ENCODE measurements at places on chromosomes 4 and X.

DNA sequence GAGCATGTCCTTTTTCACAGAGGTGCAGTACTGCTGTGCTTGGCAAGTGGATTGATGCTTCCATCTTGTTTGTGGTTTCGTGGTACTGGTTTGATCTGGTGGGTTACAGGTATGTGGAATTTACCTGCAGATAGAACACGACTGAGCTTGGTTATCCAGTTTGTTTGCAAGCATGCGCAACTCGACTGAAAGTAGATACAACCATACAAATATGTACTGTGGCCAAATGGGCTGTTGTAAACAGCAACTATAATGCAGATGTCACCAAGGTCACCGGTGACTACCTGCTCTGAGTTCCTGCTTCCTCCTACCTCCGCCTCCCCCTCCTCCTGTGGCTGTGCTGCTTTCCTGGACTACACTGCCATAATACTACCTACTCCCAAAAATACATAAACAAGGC, 12.4 kb downstream of the CWH43 start:
- DNase-seq: no peak

DNA sequence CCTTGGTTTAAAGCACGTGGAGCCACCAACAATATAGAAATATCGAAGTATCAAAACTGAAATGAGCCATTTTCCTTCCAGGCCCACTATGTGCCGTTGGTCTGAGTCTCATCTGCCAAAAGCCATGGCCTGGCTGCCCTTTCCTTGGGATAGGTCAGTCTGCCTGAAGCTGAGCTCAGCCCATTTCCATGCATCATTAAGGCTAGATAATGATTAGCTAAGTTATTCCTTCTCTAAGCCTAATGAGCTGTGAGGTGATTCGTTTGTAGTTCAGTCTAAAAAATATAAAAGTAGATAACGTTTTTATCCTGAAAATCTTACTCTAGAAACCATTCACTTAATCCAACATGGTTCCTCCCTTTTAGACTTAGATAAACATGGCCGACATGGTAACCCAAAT, 936.2 kb upstream of the LCORL start:
- DNase-seq: no peak

DNA sequence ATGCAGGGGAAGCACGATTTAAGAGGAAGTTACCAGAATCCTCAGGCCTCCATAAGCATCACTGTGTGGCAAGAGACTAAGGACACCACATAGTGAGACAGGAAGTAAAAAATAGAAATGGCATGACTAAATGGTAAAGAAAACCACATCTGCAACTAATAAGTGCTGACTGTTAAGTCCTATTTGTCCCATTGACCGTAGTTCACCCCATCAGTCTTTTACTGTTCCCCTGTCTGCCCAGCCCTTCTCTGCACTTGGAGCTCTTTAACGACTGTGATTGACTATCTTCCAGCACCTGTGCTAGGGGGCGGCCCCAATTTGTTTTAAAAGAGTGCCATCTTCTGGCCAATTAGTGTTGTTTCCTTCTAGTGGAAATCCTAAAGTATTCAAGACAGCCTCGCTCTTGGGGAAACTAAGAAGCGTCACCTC, 94.2 kb downstream of the MAOA start:
- DNase-seq: peak; percentile 9

DNA sequence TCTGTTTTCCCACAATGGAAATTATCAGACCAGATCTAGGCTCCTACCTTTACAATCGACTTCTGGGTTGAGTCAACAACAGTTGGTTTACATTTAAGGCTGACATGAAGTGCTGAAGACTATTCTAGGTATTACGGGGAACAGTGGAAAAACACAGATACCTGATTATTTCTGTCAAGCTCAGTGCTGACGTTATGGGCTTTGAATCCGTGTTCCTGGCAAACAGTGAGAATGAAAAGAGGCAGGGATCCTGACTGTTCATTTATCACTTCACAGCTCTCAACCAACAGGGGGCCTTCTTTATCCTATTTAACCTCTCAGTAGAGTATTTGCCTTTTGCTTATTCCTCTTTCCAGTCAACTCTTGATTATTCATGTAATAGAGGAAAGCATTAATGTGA, 43.1 kb downstream of the TMEM164 start:
- no peak for DNase-seq

GRCh38 chr4:181420950-181421349, 822.3 kb upstream of the TENM3 start:
- no peak for DNase-seq

DNA sequence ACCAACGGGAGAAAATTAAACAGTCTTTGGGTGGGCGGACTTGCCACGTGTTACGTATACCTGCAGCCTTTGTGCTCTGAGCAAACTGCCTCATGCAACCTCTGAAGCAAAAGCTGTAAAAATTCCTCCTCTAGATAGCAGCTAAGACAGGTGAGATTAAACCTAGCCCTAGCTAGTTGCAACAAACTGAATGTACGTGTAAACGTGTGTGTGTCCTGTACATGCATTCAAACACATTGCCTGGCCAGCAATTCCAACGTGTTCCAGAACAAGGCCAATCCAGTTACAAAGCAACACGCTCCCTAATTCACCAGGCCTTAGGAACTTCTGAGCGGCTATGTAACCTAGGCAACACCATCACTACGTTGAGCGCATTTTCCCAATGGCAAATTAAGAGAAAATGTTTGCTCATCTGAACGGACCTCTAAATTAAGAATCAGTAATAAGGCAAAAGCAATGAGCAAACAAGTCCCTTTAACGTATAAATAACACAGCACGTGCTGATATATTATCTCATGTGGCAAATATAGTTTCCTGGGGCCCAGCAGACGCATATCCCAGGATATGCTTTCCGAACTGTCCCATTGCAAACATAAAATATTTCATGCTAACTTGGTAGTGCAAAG, 792 bp downstream of the PPID start:
- no peak for DNase-seq

GRCh38 chrX:69186651-69187050, 21.4 kb upstream of the PJA1 start:
- DNase-seq: no peak

DNA sequence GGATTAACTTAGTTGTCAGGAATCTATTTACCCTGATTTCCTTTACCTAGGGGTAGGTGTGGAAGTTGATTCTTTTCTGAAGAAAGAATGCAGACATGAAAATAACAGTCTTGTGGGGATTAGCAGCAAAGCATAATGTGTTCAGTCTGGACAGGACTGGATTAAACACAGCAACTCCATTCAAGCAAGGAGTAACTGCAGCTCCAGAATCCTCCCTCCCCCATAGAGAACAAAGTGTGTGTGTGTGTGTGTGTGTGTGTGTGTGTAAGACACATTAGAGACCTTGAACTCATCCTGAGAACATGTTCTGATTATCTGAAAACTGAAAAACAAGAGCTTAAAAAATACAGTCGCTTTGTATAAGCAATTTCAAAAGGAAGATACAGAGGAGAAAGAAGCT, 9.3 kb downstream of the C4orf54 start:
- no peak for DNase-seq

GRCh38 chrX:87518504-87518903, 902 bp downstream of the KLHL4 start:
- no peak for DNase-seq

DNA sequence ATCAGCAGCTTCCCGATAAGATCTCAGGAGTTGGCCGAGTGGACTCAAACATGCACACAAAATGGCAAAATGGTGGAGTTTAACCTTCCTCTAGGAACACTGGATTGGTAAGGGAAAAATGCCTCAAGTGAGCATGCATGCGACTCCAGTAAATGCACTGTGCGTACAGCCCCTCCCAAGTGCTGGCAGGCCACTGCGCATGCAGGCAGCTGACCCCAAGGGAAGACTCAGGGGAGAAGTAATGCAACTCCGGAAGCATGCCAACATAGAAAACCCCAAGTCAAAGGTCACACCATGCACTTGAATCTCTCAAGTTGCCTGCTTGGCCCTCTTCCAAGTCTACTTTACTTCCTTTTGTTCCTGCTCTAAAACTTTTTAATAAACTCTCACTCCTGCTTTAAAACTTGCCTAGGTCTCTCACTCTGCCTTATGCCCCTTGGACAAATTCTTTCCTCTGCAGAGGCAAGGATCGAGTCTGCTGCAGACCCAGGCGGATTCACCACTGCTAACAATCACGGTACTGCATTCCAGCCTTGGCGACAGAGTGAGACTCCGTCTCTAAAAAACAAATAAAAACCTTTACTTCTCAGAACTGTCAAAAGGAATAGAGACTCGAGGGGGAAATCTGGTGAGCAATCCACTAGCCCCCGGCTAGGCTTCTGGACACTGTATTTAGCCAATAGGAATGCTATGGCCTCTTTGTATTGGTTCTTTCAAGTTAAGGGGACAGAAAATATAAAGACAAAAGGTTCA, 33.5 kb downstream of the NYX start:
- no peak for DNase-seq

DNA sequence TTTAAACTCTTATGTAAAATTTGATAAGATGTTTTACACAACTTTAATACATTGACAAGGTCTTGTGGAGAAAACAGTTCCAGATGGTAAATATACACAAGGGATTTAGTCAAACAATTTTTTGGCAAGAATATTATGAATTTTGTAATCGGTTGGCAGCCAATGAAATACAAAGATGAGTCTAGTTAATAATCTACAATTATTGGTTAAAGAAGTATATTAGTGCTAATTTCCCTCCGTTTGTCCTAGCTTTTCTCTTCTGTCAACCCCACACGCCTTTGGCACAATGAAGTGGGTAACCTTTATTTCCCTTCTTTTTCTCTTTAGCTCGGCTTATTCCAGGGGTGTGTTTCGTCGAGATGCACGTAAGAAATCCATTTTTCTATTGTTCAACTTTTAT, at the start of gene ALB:
Gene ALB (plus strand): TSS at position 246 of the 400 bp plus-strand sequence. CDS start 41 bp downstream, at position 287.
- no peak for DNase-seq

GRCh38 chrX:29941287-29941686, 274.1 kb upstream of the MAGEB2 start:
- DNase-seq: no peak

GRCh38 chr4:150067859-150068258, 10.4 kb upstream of the DCLK2 start:
- no peak for DNase-seq

DNA sequence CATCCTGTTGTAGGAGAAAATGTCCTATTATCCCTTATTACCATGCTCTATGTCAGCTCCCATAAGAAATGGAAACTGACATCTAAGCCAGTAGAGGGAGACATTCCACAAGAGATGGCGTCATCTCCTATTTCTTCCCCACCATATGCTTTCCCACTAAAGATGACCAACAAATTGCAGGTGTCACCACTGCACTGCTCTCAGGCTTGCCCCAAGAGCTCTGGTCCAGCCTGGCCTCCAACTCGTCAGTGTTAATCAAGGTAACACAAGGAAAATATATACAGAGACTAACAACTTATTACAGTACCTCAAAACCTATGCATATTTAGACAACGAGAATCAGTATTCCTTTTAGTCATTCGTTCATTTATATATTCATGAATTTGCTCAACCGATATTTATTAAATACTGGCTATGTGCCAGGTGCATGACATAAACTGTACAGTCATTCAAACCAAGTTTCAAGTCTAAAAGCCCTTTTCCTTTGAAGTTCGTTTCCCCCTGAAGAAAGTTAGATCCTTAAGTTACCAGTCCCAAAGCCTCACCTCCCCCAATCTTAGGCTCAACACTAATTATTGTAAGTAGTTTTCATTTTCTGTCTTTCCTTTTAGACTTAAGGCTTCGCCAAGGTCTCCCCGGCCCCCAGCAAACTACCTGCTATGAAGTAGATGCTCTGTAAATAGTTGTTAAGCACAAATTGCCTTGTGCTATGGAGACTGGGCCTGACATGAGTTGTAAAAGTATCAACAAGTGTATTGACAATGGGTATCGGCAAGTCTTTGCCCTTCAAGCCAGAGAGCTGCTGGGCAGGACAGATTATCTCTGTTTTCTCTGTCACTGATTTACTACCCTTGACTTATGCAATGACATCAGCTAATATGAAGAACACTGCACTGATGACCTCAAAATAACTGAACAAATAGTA, 3.1 kb upstream of the FGB start:
- no peak for DNase-seq

DNA sequence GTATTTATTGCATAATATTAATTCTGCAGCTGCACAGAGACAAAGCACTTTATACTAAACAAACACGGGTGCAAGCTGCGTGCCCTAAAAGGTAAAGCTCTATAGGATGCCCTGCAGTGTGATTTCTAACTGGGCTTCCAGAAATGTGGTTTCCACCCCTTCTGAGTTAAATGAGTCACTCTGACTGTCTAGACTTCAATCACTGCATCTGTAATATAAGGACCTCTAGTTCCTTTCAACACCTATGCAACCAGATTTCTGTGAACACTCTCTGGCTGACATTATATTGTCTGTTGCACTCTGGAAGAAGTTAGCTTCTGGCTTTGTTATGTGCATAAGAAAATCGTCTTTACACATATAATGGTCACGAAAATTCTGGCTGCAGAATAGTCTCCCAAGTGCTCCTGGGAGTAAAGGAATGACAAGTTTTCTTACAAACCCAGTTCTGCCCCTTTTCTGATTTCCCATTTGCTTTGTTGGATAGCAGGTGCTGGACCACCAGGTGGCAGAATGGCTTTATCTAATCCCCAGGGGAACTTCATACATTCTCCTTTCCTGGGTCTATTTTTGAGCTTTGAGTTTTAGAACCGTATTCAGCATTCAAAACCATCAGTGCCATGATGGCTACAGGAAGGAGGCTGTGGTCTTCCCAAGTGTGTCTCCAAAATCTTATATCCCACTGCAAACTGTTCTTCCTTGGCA, 842.2 kb downstream of the STIM2 start:
- DNase-seq: no peak

DNA sequence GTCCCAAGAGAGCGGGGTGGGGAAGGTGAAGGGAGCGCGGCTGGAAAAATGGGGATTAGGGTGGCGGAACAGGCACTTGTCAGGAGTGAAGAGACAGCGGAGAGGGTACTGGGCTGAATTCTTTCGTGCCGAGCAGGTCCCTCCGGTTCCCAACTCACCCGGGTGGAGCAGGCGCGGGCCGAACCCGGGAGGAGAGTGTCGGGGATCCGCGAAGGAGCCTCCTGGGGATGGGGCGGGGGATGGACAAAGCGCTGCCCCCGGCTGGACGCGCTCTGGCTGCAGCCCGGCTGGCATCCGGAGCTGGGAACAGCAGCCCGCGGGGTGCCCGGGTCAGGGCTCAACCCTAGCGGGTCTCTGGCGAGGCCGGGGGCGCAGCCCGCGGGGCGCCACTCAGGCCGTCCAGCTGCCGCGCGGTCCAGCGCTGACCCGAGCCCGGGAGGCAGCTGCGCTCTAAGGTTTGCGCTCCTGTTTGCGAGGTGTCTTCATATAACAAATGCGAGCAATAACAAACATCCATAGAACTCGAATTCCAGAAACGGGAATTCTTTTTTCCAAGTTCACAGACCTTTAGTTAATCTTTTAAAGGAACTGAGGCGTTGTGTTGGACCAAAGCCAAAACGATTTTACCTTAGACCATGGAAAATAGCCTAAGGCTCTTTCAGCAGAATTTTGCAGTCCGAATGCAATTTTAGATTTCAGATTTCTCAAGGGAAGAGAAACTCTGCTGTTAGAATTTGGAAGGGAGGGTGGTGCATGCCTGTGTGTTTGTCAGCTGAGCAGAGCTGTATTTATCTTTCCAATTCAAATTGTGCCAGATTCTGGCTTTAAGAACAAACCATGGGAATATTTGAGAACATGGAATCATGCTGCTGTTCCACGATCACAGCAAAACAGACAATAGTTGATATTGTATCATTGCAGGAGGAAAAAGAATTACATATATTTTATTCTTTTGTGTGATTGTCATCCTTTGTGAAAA, 744 bp downstream of the NPY5R start:
- DNase-seq: no peak

GRCh38 chr4:140249351-140249750, 95.4 kb upstream of the MAML3 start:
- DNase-seq: no peak
